T-cell (primary cell): ENCODE measurements at places on chromosomes 1 and 21.

- no peak overlapping the region for H3K27ac ChIP-seq
- no peak for DNase-seq
- H3K4me3 ChIP-seq: no peak overlapping the region
- peaks cover 2% of the 10 kb centered on the region for H3K36me3 ChIP-seq
Measured at GRCh38 chr1:184615301-184615700, 139.4 kb downstream of the EDEM3 start.

- no peaks in the 10 kb centered on the region for H3K36me3 ChIP-seq
- no peak for DNase-seq
- no peaks in the 10 kb centered on the region for H3K27me3 ChIP-seq
- H3K27ac ChIP-seq: no peak overlapping the region
- H3K4me3 ChIP-seq: no peak overlapping the region
Measured at GRCh38 chr21:40833184-40833583, 13.8 kb downstream of the DSCAM start.

GRCh38 chr1:110360431-110360830 is 21.3 kb downstream of the RBM15 start:
- no peak overlapping the region for H3K27ac ChIP-seq
- no peaks in the 10 kb centered on the region for H3K27me3 ChIP-seq
- no peaks in the 10 kb centered on the region for H3K4me1 ChIP-seq
- H3K36me3 ChIP-seq: peaks cover 23% of the 10 kb centered on the region
- DNase-seq: no peak

GRCh38 chr1:98989556-98989907 is 15.1 kb downstream of the PLPPR5 start:
- no peaks in the 10 kb centered on the region for H3K36me3 ChIP-seq
- DNase-seq: no peak

DNA sequence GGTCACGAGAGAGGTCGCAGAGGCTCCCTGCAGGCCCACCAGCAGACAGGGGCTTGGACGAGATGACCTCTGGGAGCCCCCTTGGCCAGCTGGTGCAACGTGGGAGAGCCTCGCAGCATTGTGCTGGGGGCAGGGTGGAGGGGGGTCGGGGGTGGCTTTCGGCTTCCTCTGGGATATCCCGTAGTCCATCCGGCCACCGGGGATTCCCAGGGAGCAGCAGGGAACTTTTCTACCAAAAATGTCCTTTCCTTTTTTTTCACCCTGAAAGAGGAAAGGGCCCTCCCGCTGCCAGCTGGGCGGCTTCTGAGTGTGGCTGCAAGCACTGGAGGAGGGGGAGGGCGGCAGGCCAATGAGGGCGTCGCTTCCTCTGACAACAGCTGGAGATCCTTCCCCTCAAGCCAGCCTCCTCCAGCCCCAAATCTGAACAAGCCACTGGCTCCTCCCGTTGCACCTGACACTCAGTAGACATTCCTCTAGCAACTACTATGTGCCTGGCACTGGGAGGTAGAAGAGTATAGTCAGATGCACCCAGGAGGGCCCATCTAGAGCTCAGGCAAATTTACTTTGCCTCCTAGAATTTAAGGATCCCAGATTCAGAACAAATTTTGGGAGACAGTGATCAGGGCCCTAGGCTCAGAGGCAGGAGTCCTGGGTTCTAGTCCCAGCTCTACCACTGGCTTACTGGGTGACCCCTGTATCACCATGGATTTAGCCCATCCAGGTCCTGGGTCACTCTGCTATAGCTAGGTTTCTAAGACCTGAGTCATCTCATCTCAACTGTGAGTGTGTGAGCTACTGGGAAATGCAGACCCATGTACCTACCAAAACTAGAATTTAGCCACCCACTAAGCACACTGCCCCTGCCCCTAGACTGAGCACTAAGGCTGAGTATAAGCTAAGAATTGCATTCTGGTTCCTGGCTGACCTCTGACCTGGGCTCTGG is 2.7 kb downstream of the MOB3C start:
- no peak overlapping the region for H3K27ac ChIP-seq
- H3K27me3 ChIP-seq: no peaks in the 10 kb centered on the region
- H3K4me3 ChIP-seq: no peak overlapping the region
- DNase-seq: peak; percentile 12
- H3K4me1 ChIP-seq: peaks cover 18% of the 10 kb centered on the region

DNA sequence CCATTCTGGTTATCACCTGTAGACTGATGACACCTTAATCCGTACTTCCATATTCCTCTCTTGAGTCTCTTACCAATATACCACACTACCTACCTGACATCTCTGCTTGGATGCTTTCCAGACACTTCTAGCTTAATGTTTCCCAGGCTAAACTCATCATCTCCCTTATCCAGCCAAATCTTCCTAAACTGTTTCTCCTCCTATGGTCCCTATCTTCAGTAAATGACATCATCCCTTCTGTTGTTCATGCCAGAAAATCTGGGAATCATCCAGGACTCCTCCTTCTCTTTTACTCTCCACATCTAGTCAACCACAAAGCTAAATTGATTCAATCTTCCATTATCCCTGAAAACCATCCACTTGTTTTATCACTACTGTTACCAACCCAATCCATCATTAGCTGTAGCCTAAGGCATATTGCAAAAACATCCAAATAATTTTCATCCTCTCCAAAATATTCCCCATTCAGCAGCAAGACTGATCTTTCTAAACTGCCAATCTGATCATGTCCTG is 464.1 kb upstream of the BEND5 start:
- H3K4me3 ChIP-seq: no peak overlapping the region
- no peak overlapping the region for H3K27ac ChIP-seq
- no peaks in the 10 kb centered on the region for H3K27me3 ChIP-seq
- no peak for DNase-seq

- H3K27ac ChIP-seq: no peak overlapping the region
- no peak for DNase-seq
- H3K36me3 ChIP-seq: no peaks in the 10 kb centered on the region
- H3K4me3 ChIP-seq: no peak overlapping the region
- no peaks in the 10 kb centered on the region for H3K27me3 ChIP-seq
Measured at GRCh38 chr1:56908619-56909221, 54.1 kb downstream of the C8A start.

DNA sequence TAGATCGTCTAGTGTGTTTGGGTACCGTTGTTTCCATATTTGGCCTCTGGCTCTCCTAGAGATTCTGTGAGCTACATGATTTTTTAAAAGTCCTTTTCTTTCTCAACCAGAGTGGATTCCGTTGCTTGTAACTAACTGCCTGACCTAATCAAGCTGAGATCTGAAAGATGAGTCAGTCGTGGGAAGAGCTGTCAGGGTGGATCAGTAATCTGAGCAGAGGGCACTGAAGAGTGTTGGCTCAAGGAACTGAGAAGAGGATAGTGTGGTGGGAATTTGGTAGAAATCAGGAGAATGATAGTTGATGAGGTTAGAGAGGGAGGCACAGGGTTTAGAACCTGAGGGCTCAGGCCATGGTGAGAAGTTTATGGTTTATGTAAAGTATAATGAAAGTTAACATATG is 52.2 kb downstream of the TRAF5 start:
- no peaks in the 10 kb centered on the region for H3K27me3 ChIP-seq
- peaks cover 8% of the 10 kb centered on the region for H3K4me1 ChIP-seq
- H3K4me3 ChIP-seq: no peak overlapping the region
- no peak for DNase-seq

GRCh38 chr1:981491-981954 is 370 bp downstream of the PERM1 start:
- H3K4me1 ChIP-seq: no peaks in the 10 kb centered on the region
- H3K27me3 ChIP-seq: peaks cover 61% of the 10 kb centered on the region
- no peaks in the 10 kb centered on the region for H3K36me3 ChIP-seq
- H3K4me3 ChIP-seq: no peak overlapping the region

GRCh38 chr1:160149233-160149632 is 2.2 kb upstream of the ATP1A4 start:
- DNase-seq: no peak
- H3K27me3 ChIP-seq: no peaks in the 10 kb centered on the region
- no peak overlapping the region for H3K4me3 ChIP-seq
- no peaks in the 10 kb centered on the region for H3K36me3 ChIP-seq
- no peak overlapping the region for H3K27ac ChIP-seq

GRCh38 chr1:201185527-201186128 is 5.0 kb upstream of the IGFN1 start:
- peaks cover 21% of the 10 kb centered on the region for H3K27me3 ChIP-seq
- DNase-seq: no peak
- H3K36me3 ChIP-seq: no peaks in the 10 kb centered on the region
- H3K4me3 ChIP-seq: no peak overlapping the region

GRCh38 chr1:178467837-178468236 is 28.9 kb downstream of the CLEC20A start:
- H3K4me3 ChIP-seq: no peak overlapping the region
- no peaks in the 10 kb centered on the region for H3K4me1 ChIP-seq
- H3K27ac ChIP-seq: no peak overlapping the region
- H3K27me3 ChIP-seq: no peaks in the 10 kb centered on the region
- H3K36me3 ChIP-seq: no peaks in the 10 kb centered on the region

DNA sequence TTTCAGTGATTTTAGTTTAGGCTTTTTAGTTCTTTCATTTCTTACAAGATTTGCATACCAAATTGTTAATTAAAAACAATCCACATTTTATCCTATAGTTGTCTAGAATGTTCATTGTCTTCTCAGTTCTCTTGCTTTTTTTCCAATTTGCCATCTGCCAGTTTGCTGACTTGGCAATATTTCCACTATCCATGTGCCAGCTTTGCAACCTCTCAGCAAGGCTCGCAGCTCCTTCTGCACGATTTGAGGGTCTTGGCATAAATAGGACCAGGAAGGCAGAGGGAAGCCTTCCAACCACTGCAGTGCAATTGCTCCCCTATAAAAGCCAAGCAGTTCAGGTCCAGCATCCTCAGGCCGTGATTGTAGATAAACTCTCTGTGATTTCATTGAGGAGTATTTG is 306.8 kb upstream of the FMN2 start:
- H3K4me3 ChIP-seq: no peak overlapping the region
- no peaks in the 10 kb centered on the region for H3K4me1 ChIP-seq
- DNase-seq: no peak
- no peak overlapping the region for H3K27ac ChIP-seq
- no peaks in the 10 kb centered on the region for H3K36me3 ChIP-seq
- no peaks in the 10 kb centered on the region for H3K27me3 ChIP-seq

DNA sequence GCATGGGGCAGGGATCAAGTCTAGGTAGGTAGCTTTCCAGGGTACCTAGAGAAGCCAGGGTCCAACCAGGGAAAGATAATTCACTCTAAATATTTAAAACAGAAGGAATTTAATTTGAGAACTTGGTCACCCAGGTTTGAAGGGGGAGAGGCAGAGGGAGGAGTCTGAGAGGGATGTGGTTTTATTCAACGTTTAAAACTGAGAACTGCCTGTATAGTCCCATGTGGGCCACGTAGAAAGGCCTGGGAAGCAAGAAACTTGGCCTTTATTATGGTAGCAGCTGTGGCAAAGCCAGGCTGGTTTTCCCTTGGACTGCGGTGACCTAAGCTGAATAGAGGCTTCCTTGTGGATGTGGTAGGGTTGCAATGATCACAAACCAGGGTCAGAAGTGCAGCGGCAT is 42.0 kb upstream of the DUSP10 start:
- no peak for DNase-seq
- H3K27me3 ChIP-seq: no peaks in the 10 kb centered on the region

DNA sequence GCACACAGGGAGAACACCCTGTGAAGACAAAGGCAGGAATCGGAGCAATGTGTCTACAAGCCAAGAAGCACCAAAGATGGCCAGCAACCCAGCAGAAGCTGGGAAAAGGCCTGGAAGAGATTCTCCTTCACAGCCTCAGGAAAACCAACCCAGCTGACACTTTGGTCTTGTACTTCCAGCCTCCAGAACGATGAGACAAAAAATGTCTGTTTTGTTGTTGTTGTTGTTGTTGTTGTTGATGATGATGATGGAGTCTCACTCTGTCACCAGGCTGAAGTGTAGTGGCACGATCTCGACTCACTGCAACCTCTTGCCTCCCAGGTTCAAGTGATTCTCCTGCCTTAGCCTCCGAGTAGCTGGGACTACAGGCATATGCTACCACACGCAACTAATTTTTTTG is 157.3 kb downstream of the ETS2 start:
- no peaks in the 10 kb centered on the region for H3K36me3 ChIP-seq
- DNase-seq: no peak
- H3K4me1 ChIP-seq: no peaks in the 10 kb centered on the region
- H3K27ac ChIP-seq: no peak overlapping the region

DNA sequence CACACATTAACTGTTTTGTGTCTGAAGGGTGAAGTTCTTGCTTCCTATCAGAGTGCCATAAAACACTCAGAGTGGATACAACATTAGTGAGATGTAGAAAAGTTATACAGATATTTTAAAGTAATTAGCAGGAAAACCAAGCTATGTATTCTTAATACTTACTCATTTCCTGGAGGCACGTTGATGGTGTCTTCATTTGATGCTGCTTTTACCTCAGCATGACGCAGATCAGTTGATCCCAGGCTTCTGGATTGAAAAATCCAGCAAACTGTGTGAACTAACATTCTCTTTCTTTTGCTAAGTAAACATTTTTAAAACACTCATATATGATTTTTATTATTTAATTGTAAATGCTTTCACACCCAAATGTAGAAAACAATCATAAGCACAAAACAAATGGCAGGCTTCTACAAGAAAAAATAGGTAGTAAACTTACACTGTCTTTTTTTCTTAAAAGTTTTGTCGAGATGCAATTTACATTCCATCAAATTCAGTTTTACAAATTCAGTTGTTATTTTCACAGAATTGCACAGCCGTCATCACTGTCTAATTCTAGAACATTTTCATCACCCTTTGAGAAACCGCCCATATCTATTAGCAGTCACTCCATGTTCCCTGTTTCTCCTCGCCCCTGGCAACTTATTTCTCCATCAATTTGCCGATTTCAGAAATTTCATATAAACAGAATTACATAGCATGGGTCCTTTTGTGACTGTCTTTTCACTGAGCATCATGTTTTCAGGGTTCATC is 198.9 kb downstream of the LRRC7 start:
- H3K4me3 ChIP-seq: no peak overlapping the region
- H3K36me3 ChIP-seq: no peaks in the 10 kb centered on the region
- H3K4me1 ChIP-seq: no peaks in the 10 kb centered on the region
- DNase-seq: no peak
- no peak overlapping the region for H3K27ac ChIP-seq

GRCh38 chr1:243910607-243911006 is 60.6 kb upstream of the AKT3 start:
- no peaks in the 10 kb centered on the region for H3K36me3 ChIP-seq
- no peak overlapping the region for H3K27ac ChIP-seq
- H3K27me3 ChIP-seq: peaks cover 6% of the 10 kb centered on the region
- H3K4me1 ChIP-seq: no peaks in the 10 kb centered on the region
- no peak overlapping the region for H3K4me3 ChIP-seq

- H3K36me3 ChIP-seq: no peaks in the 10 kb centered on the region
- no peaks in the 10 kb centered on the region for H3K27me3 ChIP-seq
- peaks cover 8% of the 10 kb centered on the region for H3K4me1 ChIP-seq
Measured at GRCh38 chr1:223429821-223430220, 36.6 kb downstream of the CCDC185 start.
